ENCODE measurements at places on chromosomes 6 and 20. TPM values are rescaled to one million over a fixed set of nuclear protein-coding genes. Genes with fewer than 3 reads are reported as not detected.

DNA sequence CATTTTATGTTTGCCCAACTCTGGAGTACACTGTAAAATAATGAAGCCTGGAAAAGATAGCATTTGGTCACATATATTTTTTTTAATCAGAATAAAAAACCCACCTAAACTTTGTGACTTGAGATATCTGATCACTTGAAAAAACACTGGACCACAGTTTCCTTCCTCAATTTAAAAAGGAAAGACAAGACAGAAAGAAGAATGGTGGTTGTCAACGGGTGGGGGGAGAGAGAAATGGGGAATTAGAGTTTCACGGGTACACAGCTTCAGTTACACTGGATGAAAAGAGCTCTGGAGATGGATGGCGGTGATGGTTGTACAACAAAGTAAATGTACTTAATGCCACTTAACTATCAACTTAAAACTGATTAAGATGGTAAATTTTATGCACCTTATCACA lies 14.7 kb upstream of the DST start:
- DNase-seq: no peak

DNA sequence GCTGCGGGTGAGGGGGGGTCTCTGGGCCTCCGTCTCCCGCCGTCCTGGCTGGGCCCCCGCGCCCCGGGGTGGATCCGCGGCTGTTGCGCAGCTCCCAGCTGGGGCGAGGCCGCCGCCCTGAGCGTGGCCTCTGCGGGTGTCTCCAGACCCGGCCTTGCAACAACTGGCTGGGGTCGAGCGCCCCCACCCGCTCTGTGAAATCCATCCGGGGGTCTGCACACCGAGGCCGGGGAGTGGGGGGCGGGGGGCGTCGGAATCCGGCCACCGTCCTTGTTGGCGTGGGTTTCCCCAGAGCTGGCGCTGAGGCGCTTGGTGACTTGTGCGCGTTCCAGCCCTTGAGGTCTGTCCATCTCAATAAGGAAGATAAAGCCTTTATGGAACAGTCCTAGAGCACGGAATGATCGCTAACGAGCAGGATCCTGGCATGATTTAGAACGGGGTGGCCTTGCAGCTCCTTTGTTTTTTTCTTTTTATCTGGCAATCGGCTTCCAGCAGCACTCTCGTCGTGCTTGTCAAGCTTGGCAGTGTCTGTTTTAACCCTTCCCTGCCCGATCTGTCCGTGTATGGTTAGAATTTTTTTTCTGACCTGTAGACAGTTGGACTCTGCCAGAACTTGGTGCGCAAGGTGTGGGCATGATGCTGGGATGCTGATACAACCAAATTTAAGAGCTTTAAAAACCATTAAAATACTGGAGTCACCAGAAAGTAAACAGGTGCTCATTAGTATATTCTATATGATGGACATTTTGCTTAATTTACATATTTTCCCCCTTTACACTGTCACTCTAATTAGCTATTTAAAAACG lies 675 bp downstream of the DSTN start:
- peak; percentile 65 for DNase-seq

The RBPJL gene
- not detected for polyA plus RNA-seq

DNA sequence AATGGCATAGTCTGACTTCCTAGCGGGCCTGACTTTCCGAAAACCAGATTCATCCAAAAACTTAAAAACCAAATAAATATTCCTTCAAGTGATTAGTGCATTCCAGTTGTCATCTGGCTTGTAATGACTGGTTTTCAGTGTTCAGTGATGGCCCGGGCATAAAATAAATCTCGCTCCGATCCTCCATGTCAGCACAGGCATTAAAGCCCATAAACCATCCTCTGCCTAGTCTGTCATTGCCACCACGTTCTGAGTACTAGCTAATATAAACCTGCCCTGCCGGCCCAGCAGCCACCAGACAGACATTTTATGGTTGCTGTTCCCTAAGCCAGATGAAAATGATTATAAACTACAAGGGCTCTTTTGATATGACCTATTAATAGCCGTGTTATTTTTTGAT lies 232.3 kb upstream of the GMDS start:
- DNase-seq: no peak

The NRSN1 gene
- not detected for polyA plus RNA-seq

DNA sequence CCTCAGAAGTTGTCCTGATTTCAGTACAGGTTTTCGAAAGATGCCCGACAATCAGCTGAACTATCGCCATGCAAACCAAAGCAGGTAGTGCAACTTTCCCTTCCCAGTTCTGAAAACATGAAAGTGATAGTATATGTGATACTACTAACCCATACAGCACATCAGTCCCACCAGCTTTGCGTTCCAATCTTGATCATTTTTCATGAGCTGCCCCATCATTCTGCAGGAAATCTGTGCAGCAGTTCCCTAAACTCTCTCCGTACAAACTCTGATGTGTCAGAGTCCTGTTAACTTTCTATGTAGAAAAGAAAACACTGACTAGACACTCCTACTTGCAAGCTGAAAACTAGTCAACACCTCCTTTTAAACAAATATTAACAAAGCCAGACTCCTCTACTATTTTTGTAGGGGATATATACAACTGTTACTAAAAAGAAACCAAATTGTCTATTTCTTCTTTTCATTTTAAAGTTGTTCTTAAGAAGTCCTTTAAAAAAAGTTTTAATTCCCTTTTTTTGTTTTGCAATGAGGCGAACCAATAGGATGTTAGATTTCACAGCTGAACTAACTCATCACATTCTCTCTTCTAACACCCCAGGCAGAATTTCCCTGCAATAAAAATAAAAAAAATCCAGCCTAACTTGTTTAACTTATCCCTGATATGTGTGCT lies 99.6 kb upstream of the DST start:
- DNase-seq: no peak

DNA sequence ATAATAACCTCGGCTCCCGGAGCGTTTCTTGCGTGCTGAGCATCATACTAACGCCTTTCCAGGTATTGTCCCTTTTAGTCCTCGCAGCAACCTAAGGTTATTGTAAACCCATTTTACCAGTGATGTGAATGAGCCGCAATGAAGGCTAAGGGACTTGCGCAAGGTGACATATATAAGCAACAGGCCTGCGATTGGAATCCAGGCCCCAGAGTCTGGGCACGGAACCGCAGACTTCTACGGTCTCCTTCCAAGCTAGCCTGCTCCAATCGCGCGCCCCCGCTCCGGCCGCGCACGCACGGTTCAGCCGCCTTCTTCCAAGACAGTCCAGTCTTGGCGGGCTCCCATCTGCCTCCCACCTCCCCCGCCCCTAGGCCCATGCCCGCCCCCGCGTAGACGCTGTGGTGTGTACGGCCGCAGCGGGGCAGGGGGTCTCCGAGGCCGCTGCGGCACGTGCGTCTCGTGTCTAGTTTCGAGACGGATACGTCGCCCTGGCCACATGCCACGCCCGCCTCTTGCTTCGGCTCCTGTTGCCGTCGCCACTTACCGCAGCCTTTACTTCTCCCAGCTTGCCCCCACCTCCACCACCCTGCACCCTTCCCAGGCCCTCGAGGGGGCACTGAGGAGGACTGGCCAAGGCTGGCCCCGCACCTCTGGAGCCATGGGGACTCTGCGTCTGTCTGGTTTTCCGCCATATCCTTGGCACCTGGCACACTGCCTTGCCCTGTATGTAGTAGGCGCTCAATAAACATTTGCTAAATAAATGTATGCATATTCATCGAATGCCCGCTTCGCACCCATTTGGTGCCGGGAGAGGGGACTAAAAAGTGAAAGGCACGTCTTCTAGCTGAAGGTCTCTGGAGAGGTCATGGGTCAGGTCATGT lies 855 bp upstream of the GFOD1 start:
- DNase-seq: peak; percentile 32

GRCh38 chr20:13099676-13100075 lies 90.9 kb downstream of the SPTLC3 start:
- no peak for DNase-seq

GRCh38 chr6:45074439-45074838 lies 253.7 kb upstream of the RUNX2 start:
- DNase-seq: no peak

DNA sequence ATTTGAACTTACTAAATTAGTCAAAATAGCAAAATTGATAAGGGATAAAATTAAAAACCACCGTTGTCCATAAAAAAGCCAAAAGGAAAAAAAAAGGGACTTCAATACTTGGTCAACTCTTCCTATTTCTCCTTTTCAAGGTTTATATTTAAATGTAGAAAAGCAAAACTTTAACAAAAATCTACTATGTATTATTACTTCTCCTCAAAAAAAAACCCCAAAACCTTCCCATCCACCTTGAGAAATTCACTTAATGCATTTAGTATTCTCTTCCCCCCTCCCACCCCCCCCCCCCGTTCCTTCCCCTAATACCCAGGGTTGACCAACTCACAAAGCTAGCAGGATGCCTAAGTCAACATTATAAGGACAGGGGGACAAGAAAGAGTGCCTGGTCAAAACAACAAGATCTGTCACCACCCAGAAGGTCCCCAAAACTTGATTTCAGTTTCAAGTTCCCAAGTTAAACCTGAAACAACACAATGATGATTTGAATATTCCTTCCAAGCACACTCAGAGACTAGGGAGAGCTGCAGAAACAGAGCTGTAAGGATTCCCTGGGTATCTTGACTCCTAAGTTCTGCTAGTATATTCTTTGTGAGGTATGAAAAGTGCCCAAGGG lies 14.6 kb downstream of the GMDS start:
- DNase-seq: no peak

GRCh38 chr6:139308936-139309603 lies 17.3 kb upstream of the TXLNB start:
- no peak for DNase-seq

The FERMT1 gene
- 0.39 TPM for polyA plus RNA-seq

GRCh38 chr6:136411025-136411325 lies 121.3 kb upstream of the BCLAF1 start:
- no peak for DNase-seq
